ENCODE measurements at places on chromosomes 7 and 10. TPM values are rescaled to one million over a fixed set of nuclear protein-coding genes. Genes with fewer than 3 reads are reported as not detected.

DNA sequence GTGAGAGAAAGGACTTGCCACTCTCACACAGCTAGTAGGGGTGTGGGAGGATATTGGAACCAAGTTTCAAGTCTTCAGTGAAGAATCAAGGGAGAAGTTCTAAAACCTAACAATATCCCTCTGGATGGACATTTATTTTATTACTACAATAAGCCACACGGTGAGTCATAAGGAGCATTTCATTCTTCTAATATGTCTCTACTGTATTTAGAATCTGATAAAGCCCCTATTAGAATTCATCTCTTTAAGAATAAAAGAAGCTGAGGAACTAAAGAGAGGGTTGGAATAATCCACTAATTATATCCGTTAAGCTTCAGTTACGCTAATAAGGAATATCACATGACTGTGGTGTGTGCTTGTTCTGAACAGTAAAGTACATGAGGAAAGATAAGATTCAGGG, 40.9 kb upstream of the ATRNL1 start:
- no peak for DNase-seq

- no peak for DNase-seq
Observed at GRCh38 chr7:149319376-149319775, 57.4 kb downstream of the ZNF783 start.

DNA sequence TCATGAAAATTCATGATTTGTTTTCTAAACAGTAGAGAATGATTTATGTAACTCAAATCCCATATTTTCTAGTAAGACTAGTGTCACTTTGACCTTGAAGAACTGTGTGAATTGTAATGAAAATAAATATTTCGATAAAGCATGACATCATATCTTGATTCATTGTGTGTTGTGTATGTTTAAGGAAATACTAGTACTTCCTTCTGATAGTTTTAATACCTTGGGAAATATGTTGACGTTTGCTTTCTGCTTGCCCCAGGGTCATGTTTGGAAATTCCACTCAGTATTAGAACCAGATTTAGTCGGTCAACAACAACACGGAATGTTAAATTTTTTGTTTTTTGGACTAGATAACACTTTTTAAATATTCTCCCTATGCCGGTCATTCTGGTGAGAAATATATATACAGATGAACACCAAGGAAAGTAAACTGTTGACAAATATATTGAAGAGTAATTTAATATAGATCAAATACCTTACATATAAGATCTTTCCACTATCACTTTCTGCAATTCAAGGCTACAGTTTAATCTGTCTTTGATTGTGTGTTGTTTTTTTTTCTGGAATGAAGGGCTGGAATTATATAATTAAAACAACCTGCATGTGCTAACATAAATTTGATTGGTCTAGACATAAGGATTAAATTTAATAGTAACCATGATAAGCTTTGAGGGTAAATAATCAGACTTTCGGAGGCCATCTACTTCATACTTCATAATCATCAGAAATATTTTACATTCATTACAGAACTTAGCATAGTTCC, 126.2 kb downstream of the MDFIC start:
- no peak for DNase-seq

DNA sequence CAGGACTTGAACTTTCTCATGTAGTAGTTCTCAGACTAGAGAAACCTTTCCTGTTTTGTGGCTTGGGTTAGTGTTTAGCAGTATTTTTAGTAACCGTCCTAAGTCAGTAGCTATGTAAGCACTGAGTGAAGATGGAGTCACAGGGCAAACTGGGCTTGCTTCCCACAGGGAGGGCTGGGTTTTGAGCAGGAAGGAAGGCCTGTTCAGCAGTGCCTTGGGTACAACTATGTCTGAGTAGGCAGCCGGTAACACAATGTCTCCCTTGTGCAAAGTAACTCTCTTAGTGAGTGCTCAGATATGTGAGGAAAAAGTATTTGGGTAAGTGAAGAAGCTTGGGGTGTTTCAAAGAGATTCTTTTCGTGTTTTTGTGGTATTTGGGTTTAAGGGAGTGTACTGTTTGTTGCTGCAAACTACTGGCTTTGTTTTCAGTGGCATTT, 96.4 kb downstream of the CCSER2 start:
- DNase-seq = peak; percentile 98

DNA sequence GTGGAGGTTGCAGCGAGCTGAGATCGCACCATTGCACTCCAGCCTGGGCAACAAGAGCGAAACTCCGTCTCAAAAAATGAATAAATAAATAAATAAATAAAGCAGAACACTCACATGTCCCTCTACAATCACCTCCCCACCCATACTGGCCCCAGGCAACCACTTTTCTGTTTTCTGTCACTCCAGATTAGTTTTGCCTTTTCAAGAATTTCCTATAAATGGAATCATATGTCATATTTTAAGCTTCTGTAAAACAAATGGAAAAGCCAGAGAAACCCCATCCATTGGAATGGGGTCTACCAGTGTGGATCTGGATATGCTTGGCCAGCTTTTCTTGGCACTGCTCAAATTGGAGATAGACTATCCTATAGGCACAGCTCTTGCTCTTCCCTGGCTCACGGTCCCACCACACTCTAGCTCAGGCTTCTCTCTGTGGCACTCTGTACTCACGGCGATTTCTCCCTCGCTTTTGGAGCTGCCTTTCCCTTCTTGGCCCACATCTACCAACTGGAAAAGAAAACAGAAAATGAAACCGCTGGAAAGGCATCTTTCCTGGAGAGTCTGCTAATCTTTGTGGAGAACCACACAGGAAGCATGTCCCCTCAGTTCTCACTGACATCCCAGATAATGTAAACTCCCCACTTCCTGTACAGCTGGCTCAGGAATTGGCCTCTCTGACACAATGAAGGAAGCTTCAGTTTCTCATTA, 210.1 kb downstream of the JCAD start:
- peak; percentile 98 for DNase-seq

- peak; percentile 27 for DNase-seq
Observed at GRCh38 chr7:102390697-102391484, 5.3 kb upstream of the PRKRIP1 start.

GRCh38 chr7:34373940-34374339, 284.1 kb upstream of the NPSR1 start:
- no peak for DNase-seq

- DNase-seq = no peak
Observed at GRCh38 chr10:6598679-6599078, 18.6 kb upstream of the PRKCQ start.

DNA sequence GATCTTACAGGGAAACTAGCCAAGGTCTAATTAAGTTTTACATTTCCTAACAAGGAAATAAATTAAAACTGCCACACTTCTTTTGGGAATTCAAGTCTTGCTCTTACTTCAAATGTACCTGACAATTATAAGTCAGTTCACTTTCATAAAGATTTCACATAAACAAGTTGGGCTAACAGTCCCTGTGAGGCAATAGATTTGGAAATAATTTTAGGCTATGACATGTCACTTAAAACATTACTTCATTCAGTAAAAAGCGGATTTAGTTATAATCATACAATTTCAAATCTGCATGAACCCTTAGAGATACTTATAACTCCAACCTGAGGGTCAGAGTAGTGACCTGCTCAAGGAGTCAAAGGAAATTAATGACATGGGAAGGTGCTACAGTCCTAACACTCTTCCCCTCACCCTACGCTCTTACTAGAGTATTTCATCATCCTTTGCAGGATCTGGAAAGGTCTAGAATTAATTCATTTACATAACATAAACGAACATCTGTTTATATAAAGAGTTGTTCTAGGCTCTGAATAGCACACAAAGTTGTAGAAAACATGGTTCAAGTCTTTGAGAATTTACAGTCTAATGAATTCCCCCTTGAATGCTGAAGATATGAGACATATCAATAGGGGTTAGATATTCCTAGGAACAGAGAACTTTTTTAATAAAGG, 32.3 kb upstream of the DNAJB12 start:
- no peak for DNase-seq

DNA sequence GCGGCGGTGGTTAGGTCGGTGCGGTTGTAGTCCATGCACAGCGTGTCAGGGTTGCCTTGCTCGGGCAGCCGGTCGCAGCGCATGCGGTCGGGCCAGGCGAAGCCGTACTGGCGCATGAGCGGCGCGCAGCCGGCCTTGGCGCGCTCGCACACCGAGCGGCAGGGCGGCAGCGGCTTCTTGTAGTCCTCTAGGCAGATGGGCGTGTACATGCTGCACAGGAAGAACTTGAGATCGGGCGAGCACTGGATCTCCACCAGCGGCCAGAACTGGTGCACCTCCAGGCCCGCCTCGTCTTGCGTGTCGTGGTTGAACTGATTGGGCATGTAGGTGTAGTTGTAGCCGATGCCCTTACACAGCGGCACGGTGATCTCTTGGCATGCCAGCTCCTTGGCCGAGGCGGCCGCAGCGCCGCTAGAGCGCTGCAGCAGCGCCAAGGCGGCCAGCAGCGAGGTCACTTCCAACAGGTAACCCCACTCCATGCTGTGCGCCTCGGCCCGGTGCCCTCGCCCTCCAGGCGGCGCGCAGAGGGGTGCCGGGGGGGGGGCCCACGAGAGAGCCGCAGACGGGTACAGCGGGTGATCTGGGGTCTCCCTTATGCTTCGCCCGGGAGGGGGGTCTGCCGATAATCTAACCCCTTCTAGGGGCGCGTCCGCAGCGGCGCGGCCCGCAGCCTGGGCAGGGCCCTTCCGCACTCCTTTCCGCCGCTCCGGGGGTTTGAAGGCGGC, 983 bp downstream of the FZD8 start:
- DNase-seq = peak; percentile 81

Gene ST8SIA6
- not detected for total RNA-seq

DNA sequence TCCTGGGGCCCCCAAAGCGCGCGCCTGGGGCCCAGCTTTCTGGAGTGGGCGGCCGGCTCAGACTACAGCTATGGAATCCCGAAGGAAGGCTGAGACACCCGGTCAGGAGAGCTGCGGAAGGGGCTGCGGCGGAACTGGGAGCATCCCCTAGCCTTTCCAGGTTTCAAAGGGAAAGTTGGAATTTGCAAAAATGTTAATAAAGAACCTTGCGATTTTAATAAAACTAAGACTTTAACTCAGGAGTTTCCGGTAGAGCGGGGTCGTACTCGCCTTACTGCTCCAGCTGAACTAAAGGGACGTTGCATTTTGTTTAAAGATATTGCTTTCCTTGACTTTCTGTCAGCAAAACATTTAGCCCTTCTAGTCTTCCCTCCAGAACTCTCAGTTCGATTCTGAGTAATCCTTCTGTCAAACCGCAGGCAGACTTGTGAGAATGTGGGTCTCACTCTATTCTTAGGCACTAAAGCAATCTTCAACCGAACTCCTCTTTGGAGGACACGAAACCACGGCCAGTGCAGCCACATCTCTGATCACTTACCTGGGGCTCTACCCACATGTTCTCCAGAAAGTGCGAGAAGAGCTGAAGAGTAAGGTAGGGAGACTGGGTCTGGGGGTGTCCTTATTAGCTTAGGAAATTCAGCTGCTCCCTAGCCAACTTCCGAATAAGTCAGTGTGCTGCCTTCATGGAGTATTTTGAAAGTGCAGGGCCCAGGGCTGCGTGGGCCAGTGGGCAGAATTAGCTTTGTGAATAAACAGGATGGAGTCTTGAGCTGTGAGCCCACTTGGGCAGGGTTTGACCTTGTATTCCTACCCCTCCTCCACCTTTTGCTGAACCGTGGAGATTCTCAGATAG, 1.9 kb downstream of the CYP26A1 start:
- DNase-seq = no peak

Gene WAPL
- 43.2 TPM for total RNA-seq

Gene SPDYE1
- total RNA-seq = not detected

GRCh38 chr10:96651998-96652431, 65.2 kb upstream of the TM9SF3 start:
- DNase-seq = no peak

Gene RAPGEF5
- total RNA-seq = 1.0 TPM

DNA sequence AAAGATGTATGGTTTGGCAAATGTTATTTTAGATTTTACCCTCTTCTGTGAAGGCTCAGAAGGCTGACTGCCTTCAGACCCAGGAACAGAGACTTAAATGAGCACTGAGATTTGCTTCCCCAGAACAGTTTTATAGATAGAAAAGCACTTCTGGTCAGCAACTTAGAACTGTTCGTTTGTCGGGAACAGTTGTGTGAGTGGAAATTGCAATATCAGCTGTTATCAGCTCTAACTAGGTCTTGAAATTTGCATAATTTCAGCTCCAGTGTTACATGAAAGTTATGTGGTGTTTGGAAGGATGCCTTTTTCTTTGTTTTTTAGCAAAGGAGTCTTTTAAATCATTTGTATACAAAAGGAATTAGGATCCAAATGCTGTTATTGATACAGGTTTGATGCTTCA, 83.8 kb upstream of the MXI1 start:
- DNase-seq = no peak

GRCh38 chr10:48901319-48901718, 38.3 kb downstream of the LRRC18 start:
- no peak for DNase-seq

Gene NKX2-3
- total RNA-seq = not detected

GRCh38 chr10:84665211-84665610, 336.8 kb downstream of the CCSER2 start:
- DNase-seq = no peak

Gene GRM3
- total RNA-seq = not detected

Gene PDAP1
- 106 TPM for total RNA-seq

Gene KLF14
- not detected for total RNA-seq

DNA sequence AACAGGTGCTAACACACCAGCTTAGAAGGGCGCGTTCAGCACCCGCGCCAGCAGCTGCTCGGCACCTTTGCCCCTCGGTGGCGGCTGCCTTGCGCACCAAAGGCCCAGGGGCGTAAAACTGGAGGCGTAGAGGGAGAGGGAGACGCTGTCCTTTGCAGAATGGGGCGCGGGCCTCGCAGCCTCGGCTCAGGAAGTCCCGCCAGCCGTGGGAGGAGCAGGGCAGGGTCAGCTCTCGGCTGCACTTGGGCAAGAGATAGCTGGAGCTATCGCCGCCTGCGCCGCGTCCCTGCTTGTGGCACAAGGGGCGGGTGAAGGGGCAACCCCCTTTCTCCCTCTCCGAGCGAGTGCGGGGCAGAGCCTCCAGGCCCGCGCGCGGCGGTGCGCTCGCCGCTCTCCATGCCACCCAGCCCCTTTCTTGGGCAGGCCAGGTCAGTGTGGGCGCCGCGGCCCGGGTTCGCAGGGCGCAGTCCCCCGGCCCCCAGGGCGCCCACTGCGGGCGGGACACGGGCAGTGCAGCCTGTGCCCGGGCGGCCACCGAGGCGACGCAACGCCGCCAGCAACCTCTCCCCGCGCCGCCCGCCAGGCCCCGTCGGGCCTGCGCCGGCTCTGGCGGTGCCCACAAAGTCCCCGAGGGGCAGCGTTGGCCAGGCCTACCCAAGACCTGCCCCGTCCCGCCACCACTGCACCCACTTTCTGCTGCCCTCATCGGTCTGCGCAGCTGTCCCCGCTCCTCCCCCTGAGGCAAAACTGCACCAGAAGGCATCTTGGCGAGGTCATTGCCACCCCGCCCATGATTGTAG, 4.1 kb downstream of the NEUROD6 start:
- no peak for DNase-seq

Gene SPDYE16
- total RNA-seq = not detected

- peak; percentile 69 for DNase-seq
Observed at GRCh38 chr10:4384245-4384644, 441.8 kb upstream of the AKR1E2 start.

- DNase-seq = no peak
Observed at GRCh38 chr7:80847895-80848294, 71.0 kb downstream of the SEMA3C start.

- DNase-seq = peak; percentile 18
Observed at GRCh38 chr10:451021-451471, 238.4 kb downstream of the DIP2C start.

Measured in astrocyte (in vitro differentiated cells and primary cell).